NCI-H1436 treated with DMSO at 0.1 percent for 48 hours (cell line): ENCODE measurements at places on chromosomes 11 and 22.

DNA sequence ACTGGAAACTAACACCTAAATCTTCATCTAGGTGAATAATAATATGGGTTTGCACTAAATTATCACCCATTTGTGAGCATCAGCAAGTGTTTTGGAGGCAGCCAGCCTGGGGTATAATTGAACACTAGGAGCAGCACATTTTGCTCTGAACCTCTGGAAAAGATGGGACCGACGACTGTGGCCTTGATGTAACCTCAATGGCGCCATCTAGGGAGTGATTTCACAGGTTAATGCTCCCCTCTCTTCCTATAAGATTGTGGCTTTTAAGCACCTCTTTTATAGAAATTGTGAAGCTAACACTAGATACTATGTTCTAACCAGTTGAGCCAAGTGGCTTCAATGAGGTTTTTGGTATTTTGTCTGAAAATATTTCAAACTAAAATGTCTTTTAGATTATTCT, 203.7 kb downstream of the NELL1 start:
- DNase-seq: peak; percentile 3

DNA sequence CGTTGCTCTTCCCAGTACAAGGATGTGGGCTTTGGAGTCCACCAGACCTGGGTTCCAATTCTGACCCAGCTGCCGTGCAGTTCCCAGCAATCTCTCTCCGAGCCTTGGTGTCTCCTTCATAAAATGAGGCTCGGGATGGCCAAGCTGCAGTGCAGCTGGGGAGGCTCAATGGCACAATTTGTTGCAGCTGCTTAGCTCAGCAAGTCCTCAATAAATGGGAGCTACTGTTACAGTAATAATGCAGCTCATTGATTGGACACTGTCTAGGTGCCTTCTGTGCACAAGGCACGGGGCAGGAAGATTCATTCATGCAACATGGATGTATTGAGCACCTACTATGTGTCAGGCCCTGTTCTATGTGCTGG, 37.1 kb downstream of the SHISAL1 start:
- DNase-seq: no peak

DNA sequence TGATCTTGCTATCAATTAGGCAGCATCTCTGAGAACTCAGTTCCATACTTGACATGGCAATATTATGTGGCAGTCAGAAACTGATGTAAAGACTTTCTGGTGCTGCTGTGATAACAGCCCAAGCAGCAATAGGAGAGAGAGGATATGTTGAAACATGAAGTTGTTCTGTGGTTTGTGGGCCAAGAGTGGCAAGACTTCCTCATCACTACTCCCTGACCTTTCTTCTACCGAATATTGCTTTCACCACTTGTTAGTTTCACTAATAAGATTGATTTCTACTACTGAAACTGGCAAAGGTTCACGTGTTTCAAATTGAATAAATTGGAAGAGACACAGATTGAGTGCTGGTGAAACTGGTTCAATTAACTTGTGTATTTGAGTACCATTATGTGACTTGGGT, 852.6 kb upstream of the RAG2 start:
- DNase-seq: no peak

GRCh38 chr11:23359297-23359696, 499.0 kb upstream of the CCDC179 start:
- DNase-seq: no peak

- DNase-seq: no peak
Observed at GRCh38 chr11:118206391-118207031, 18.3 kb downstream of the JAML start.

- DNase-seq: no peak
Observed at GRCh38 chr11:108666373-108666772, 1.5 kb downstream of the DDX10 start.

GRCh38 chr11:78952890-78953289, 378.2 kb upstream of the NARS2 start:
- no peak for DNase-seq

DNA sequence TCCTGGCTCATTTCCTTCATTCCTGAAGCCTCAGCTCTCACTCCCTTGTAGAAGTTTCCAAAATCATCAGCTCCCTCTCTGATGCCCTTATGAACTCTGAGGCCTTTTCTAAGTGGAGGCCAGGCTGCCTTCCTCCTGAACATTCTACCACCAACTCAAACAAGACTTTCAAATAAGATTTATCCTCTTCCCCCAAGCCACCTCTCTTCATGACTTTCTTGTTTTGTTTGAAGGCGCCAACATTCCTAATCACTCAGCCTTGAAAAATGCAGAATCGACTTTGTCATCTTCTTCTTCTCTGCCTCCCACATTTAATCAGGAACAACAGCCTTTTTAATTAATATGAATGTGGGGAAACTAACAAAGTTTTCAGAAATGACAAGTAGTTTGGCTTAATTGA, 927.9 kb downstream of the OPCML start:
- DNase-seq: no peak
